ENCODE measurements at places on chromosomes 4 and X.

DNA sequence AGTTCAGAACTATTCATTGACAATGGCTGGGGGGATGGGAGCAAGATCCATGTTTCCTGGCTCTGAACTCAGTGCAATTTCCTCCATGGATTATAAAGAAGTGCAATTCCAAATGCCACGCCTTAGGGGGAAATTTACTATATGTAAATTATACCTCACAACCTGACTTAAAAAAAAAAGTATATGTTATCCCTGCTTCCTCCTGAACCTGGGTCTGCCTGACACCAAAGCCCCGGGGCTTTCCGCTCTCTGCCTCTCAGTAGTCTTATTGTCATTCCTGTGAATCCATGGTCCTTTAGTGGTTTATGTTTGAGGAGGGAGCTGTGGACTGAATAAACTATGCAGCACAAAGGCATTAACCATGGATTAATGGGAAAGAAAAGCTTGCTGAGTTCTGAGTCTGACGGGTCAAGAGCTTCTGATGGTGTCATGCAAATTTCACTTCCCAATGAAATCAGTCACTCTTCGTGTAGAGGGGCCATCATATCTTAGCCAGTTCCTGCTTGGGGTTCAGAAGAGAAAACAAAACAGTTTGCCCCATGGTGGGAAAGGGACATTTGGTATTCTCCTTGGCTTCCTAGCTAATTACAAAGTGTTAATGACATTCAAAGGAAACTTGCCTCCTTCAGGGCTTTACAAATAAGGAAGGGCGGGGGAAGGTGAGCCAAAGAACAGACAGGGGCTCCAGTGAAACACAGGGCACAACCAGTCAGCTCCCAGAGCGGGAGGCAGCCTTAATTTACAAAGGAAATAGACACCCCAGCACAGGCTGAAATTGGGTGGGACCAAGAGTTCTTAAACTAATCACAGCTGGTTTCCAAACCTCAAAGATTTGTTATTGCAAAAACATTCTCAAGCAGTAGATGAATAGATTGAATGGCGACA, 14.3 kb downstream of the FAM9C start:
- DNase-seq, result no peak

DNA sequence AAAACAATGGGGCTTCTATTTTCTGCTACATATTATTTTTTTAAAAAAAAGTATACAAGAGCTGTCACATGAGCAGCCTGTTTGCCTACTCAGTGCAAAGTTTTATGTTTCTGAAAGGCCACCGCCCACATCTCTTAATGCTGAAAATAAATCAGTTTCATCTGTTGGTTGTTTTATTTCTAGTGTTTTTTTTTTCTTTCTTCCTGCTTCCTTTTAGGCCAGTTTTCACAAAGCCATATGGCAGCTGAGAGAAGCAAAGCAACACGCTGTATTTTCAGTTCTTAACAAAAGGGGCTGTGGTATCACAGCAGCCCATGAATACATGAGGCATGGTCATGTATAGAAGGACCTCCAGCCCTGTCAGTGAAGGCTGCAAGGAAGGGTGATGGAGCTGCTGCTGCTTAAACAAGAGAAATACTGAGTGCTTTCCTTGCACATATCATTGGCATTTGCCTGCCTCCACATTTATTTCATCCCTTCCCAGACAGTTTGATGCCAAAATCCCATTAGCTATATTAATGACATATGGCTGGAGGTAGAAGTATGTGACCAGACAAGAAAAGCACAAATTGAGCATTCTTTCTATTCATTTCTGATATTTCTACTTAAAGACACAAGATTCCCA, 172.5 kb downstream of the PCDH18 start:
- no peak for DNase-seq

GRCh38 chr4:133802359-133803140, 399.0 kb downstream of the PABPC4L start:
- DNase-seq, result no peak

DNA sequence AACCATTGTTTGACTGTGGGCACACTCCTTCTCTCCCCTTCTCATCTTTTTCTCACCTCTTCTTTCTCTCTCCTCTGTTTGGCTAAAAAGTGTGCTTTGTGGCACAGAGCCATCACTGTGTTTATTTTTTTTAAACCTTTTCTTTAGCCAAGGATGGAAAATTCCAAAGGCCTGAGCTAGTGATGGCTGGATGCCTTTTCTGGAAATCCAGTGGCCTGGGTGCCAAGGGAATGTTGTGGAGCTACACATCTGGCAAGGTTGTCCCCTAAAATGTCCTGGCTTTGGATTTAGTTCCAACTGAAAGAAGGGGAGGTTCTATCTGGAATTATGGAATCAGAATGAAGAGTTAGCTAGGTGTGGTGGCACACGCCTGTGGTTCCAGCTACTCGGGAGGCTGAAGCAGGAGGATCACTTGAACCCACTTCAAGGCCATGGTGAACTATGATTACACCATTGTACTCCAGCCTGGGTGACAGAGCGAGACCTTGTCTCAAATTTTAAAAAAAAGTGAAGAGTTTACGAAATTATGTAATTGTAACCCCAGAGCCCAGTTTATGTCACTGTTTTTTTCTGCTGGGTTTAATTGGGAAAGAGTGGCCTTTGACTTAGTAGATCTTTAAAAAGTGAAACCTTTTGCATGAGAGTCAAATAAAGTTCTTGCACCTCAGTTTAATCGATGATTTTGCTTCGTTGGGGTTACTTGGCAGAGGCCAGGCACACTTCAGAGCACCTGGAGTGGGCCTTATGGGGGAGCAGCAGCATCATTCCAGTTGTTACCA, 17.7 kb downstream of the DOCK11 start:
- no peak for DNase-seq
